ENCODE measurements at places on chromosomes 13 and 19. TPM values are rescaled to one million over a fixed set of nuclear protein-coding genes. Genes with fewer than 3 reads are reported as not detected.

DNA sequence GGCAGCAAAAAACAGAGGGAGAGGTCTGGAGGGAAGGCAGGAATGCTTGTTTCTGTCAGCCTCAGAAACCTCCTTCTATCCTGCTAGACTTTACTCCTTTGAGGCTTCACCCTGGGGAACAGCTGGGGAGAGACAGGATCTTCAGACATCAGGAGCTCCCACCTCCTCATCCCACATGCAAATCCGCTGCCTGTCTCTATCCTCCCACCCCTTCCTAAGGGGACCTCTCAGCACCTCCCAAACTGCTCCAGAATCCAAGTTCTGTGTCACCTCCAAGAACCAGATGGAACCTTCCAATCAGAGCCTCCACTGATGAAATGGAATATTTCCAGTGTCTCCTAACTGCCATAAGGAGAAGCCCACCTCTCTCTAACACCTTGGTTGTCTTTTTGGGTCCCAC, 9.7 kb upstream of the ERCC2 start:
- DNase-seq: no peak

DNA sequence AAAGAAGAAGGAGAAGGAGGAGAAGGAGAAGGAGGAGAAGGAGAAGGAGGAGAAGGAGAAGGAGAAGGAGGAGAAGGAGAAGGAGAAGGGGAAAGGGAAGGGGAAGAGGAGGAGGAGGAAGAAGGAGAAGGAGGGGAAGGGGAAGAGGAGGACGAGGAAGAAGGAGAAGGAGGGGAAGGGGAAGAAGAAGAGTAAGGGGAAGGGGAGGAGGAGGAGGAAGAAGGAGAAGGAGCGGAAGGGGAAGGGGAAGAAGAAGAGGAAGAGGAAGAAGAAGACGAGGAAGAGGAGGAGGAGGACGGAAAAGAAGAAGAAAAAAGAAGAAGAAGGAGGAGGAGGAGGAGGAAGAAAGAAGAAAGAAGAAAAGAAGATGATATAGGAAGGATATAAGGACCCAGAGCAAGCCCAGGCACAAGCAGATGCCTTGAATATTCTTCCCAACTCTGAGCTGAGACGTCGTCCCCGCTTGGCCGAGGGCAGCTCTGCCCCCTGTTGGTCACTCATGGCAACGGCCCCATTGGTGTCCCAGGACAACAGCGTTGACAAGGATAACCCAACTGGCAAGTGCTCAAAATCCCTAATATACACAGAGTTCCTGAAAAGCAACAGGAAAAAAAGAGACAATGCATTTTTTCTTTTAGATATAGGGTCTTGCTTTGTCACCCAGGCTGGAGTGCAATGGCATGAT, 30.6 kb upstream of the IGSF23 start:
- DNase-seq: peak; percentile 32

- no peak for DNase-seq
These were observed 39.3 kb upstream of the IGFL1 start for GRCh38 chr19:46189971-46190888.

GRCh38 chr19:13984875-13985741, 21.0 kb downstream of the RFX1 start:
- no peak for DNase-seq

DNA sequence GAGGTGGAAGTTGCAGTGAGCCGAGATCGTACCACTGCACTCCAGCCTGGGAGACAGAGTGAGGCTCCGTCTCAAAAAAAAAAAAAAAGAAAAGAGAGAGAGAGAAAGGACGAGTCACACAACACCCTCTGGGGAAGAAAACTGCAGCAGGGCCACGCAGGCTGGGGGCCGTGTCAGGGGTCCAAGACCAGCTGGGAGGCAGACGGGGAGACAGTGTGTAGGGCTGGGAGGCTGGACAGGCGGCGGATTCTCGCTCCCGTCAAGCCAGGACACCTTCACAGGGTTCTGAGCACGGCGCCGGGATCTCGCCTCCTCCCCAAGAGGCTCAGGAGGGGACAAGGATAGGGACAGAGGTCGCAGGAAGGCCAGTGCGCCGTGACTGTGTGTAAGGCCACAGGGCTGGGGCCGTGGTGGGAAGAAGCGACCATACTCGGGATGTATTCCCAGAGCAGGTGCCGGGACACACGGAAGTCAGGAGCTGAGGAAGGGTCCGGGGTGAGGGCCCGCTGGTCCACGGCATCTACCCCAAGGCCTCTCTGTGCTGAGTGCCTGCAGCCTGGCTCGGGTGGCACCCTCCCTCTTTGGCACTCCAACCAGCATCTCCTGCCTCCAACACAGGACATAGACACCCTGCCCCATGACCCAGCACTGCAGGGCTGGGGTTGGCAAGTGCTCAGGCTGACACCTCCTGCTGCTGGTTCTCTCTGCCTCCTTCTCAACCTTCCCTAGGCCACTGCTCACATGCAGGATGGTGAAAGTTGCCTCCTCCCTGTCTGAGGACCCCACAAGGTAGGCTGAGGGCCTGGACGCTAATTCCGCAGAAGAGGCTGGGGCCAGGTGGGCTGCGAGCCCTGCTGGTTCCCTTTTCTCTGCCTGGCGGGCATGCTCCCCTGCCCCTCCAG, 21.2 kb downstream of the ZNF787 start:
- no peak for DNase-seq

GRCh38 chr13:75196147-75196837, 285.7 kb downstream of the TBC1D4 start:
- DNase-seq: no peak

DNA sequence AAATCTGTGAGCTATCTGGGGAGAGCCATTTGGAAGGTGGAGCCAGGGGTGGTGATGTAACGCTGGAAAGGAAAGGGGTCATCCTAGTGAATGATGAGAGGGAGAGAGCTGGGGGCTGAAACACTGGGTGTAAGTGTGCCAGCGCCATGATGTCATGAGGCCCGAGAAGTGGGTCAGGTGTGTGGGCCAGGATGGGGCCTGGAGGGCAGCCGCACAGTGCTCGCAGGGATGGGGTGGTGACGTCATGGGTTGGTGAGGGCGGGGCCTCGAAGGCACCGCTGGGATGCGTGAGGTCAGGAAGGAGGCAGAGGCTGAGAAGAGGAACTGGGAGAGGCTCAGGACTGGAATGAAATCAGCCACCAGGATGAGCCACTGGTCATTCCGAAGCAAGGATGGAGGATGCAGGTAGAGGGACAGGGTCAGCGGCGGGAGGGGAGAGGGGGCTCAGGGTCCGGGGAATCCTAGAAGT, 4.4 kb downstream of the CCDC61 start:
- peak; percentile 33 for DNase-seq

DNA sequence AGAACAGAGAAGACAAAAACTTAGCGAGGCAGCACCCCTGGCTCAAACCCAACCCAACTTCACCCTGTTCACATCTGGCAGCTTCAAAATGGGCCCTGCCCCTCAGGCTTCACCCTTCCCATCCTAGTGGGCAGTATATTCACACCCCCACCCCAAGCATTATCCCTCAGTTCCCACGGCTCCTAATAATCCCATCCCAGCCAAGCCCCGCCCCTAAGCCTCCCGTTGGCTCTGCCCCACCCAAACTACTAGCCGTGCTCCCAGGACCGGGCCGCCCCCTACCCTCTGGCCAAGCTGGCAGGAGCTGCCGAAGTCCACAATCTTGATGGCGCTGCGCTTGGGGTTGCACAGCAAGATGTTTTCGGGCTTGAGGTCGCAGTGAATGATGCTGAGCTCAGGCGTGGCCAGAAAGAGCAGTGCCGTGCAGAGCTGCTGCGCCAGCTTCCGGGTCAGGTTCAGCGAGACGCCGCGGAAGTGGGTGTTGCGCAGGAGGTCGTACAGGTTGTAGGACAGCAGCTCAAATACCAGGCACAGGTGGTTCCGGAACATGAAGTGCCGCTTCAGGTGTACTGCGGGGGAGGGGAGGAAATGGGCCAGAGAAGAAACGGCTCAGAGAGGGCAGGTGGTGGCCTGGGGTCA, 5.8 kb downstream of the DYRK1B start:
- no peak for DNase-seq

DNA sequence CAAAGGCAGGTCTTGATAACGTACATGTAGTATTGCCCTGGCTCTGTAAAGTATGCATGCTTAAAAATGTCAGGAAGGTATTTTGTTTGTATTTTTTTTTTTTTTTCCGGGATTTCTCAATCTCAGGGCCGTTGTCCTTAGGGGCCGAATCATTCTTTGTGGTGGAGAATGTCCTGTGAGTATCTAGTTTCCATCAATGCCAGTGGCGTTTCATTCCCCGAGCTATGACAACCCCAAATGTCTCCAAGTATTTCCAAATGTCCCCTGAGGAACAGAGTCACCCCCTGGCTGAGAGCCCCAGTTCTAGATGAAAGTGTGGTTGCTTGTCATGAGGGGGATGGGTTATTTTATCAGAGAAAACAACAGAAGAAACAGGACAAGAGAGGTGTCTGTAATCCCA, 68.7 kb downstream of the ACSBG2 start:
- DNase-seq: peak; percentile 9

- DNase-seq: no peak
These were observed 96.7 kb upstream of the UQCRFS1 start for GRCh38 chr19:29309637-29310036.

The ZNF429 gene
- total RNA-seq: 7.5 TPM

The NAPSA gene
- total RNA-seq: not detected

DNA sequence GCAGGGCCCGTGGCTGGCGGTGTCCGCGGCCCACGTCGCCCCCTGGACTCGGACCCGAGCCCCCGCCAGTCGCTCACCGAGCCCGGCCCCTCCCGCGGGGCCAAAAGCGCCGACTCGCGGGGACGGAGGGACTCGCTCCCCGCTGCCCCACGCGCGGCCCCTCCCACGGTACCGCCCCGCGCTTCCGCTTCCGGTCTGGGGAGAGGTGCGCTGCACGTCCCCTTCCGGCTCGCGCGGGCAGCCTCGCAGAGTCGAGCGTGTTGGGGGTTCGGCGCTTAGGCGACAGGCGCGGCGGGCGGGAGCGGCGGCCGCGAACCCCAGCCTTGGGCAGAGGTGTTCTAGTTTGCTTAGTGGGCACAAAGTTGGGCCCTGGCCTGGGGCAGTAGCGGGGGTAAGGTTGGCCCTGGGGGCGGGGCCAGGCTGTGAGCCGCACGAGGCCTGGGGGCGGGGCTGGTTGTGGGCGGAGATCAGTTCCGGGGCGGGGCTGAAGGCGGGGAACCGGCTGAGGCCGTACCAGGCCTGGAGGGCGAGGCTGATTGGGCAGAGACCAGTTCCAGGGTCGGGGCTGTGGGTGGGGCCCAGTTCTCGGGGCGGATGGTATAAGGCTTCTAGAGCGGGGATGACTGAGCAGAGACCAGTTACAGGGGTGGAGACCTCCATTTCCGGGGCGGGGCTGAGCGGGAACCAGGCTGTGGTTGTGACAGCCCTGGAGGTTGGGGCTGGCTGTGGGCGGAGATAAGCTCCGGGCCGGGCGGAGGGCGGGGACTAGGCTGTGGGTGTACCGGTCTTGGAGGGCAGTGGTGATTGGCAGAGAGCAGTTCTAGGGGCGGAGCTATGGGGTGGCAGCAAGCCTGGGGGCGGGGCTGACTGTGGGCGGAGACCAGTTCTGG, at the start of the genes MBD3L1 and ZNF558:
Gene MBD3L1 (plus strand): TSS at position 246 of the 890 bp plus-strand sequence. CDS start 10,302 bp downstream, outside the sequence.
Gene ZNF558 (minus strand): TSS at position 173 of the 890 bp plus-strand sequence. CDS start 9,645 bp downstream, outside the sequence.
- DNase-seq: peak; percentile 97

DNA sequence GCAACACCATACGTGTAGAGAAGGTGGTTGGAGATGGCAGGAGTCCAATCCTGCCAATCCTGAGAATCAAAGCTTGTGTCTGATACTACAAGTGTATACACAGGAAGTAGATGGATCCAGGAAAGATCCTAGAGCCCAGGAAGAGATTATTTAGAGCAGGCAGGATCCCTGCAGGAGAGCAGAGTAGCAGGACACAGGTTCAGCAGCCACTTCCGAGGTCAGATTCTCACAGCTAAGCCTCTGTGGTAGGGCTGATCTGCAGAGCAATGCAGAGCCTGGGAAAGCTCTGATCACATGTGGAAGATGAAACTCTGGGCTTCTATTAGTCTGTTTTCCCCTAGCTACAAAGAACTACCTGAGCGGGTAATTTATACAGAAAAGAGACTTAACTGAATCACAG, 28.5 kb upstream of the ZNF331 start:
- no peak for DNase-seq
